ENCODE measurements at places on chromosomes 2 and 18. TPM values are rescaled to one million over a fixed set of nuclear protein-coding genes. Genes with fewer than 3 reads are reported as not detected.

Gene PRKAG3
- total RNA-seq = not detected

GRCh38 chr2:199704358-199705238 lies 146.4 kb downstream of the FTCDNL1 start:
- peak; percentile 37 for DNase-seq

GRCh38 chr2:218229239-218229638 lies 12.2 kb downstream of the ARPC2 start:
- DNase-seq = no peak

DNA sequence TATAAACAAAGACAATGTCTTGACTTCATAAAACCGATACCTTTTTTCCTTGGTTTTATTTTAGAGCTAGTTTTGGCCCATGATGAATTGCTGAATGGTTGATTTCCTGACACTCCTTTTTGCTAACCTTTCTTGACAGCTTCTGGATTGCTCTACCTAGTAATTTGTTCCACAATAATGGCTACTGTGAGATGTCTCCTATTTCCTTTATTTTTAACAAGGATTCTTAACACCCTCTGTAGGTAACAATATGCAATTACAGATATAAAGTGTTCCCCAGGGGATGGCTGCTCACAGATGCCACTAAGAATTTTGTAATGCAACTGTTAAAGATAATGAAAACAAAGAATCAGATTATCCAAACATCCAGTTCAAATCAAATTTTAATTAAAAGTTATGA lies 100.8 kb upstream of the ATP5MC3 start:
- peak; percentile 46 for DNase-seq

GRCh38 chr2:26489213-26489850 lies 11.4 kb upstream of the OTOF start:
- DNase-seq = no peak

GRCh38 chr2:191795715-191796114 lies 51.2 kb downstream of the CAVIN2 start:
- DNase-seq = no peak

All from lung (tissue), 17 donors.